ENCODE measurements at places on chromosomes 2 and 18. TPM values are rescaled to one million over a fixed set of nuclear protein-coding genes. Genes with fewer than 3 reads are reported as not detected.

- no peak for DNase-seq
- H3K27ac ChIP-seq: no peak overlapping the region
- no peaks in the 10 kb centered on the region for H3K27me3 ChIP-seq
- H3K4me3 ChIP-seq: no peak overlapping the region
- no peaks in the 10 kb centered on the region for H3K36me3 ChIP-seq
- no peaks in the 10 kb centered on the region for H3K4me1 ChIP-seq
Measured at GRCh38 chr18:44051026-44051425, 629.7 kb upstream of the SETBP1 start.

DNA sequence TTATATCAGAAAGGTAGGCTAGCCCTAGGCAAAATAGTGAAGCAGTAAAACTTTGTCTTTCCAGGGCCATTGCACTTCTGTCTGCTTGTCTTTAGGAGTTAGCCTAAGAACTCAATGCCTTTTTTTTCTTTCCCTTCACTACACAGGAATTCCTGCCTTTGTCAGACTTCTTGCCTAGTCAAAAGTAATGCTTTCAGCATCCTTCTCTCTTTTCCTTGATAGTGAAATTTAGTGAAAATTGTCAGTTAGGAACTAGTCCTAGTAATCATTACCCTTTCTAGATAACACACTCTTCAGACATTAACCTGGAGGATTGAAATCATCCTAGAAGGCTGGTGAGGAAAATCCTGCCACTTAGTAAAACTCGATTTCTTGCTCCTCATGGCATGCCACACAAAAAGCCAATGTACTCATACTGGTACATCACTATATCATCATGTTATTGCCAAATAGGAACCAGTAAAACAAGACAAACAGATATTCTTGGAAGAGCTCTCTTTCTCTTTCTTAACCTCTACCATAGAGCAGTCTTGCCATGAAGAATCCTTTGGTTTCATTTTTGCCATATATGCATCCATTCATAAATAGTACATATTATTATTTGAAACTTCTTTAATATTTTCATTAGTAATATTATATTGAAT, 320.5 kb downstream of the CTNNA2 start:
- no peak overlapping the region for H3K4me3 ChIP-seq
- H3K36me3 ChIP-seq: no peaks in the 10 kb centered on the region
- H3K27me3 ChIP-seq: no peaks in the 10 kb centered on the region
- DNase-seq: no peak

DNA sequence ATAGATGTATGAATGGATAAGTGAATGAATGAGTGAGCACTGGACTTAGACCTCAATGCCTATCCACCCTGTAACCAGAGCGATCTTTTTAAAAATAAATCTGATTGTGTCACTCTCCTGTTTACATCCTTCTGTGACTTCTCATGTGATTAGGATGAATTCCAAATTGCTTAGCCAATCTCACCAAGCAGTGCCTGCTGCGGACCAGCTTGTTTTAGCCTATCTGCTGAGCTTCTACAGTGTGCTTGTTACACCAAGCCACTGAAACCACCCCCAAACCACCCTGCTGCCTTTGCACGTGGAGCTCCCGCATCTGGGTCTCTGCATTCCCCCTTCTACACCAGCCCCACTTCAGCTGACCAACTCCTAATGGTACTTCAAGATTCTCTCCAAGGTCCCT, 265.4 kb downstream of the EN1 start:
- H3K4me1 ChIP-seq: no peaks in the 10 kb centered on the region
- H3K27ac ChIP-seq: no peak overlapping the region
- no peak for DNase-seq

DNA sequence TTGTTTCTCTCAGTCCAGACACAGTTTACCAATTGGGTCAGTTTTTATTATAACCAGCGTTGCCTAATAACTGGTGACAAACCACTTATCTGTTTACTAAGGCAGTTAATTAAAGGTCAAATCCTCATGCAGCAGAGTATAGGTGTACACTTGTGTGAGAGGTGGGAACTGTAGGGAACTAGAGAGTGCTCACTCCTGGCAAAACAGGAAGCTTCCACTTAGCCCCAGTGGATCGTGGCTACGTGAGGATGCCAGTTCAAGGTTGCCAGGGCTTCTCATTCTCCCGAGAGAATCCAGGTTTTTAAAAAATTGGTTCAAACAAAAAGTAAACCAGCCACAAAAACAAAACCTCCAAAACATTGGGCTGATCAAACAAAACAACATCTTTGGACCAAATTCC, 8.1 kb downstream of the CYBRD1 start:
- peak overlapping the region; percentile 66 for H3K27ac ChIP-seq
- no peak for DNase-seq
- no peak overlapping the region for H3K4me3 ChIP-seq
- peaks cover 18% of the 10 kb centered on the region for H3K4me1 ChIP-seq

- peak; percentile 49 for DNase-seq
- no peak overlapping the region for H3K4me3 ChIP-seq
- H3K27me3 ChIP-seq: peaks cover 11% of the 10 kb centered on the region
- H3K4me1 ChIP-seq: peaks cover 22% of the 10 kb centered on the region
- H3K36me3 ChIP-seq: no peaks in the 10 kb centered on the region
Measured at GRCh38 chr2:231720987-231721966, 13.0 kb downstream of the PTMA start.

GRCh38 chr2:241516520-241516965, 8.2 kb upstream of the STK25 start:
- no peak overlapping the region for H3K27ac ChIP-seq
- DNase-seq: no peak
- H3K4me1 ChIP-seq: no peaks in the 10 kb centered on the region
- peaks cover 6% of the 10 kb centered on the region for H3K27me3 ChIP-seq

Gene GALR1
- polyA plus RNA-seq: not detected

Gene ATP8B1
- polyA plus RNA-seq: 0.03 TPM

Gene CSRNP3
- not detected for polyA plus RNA-seq

Gene POMC
- 8.3 TPM for polyA plus RNA-seq

Gene FEV
- polyA plus RNA-seq: not detected

Gene GKN2
- not detected for polyA plus RNA-seq
